ENCODE measurements at places on chromosomes 4 and X. TPM values are rescaled to one million over a fixed set of nuclear protein-coding genes. Genes with fewer than 3 reads are reported as not detected.

- ATAC-seq = peak; percentile 83
Observed at GRCh38 chrX:68018248-68019203, 414.8 kb downstream of the OPHN1 start.

DNA sequence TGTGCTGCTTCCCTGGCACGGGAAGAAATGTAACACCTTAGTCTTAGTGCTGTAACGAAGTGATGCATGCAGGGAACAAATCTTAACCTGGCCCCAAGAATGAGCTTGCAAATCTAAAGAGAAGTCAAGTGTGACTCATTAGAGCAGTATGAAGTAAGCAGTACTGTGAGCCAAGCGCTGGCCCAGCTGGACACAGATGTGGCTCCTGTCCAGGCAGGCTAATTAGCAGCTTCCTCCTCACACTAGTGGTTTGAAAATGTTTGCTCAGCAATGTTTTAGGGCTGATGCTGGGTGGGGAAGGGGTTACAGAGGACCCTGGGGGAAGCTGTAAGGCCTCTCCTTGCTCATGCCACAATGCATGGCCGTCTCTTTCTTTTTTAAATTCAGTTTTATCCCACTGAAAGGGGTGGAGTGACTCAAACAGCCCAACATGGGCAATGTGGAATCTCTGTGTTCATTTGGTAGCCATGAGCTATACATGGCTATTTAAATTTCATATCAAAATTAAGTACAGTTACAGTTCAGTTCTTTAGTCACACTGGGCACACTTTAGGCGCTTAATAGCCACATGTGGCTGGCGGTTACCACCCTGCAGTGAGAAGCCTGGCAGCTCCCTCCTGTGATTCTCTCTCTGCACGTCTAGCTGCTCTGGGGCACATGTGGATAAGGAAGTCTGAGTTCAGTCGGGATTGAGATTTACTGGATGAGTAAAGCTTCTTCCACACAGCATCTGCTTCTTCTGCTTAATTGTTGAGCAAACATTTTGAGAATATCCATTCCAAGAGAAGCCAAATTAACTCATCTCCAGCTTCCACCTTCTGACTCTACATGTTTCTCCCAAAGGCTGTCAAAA lies 48.8 kb downstream of the MAP7D2 start:
- ATAC-seq = peak; percentile 96

DNA sequence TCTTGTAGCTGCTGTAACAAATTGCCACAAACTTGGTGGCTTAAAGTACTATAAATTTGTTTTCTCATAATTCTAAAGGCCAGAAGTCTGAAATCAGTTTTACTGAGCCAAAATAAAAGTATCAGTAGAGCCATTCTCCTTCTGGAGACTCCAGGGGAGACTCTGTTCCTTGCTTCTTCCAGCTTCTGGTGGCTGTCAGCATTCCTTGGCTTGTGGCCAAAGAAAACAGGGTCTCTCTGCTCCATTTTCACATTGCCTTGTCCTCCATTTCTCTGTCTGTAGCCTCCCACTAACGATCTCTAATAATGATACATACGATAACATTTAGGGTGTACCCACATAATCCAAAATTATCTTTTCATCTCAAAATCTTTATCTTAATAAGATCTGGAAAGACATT lies 200.4 kb downstream of the MAB21L2 start:
- ATAC-seq = no peak

GABRG1 gene
- 0.11 TPM for total RNA-seq

GRCh38 chrX:68511255-68511654 lies 12.4 kb downstream of the YIPF6 start:
- no peak for ATAC-seq
